ENCODE measurements at places on chromosomes 3 and 15.

DNA sequence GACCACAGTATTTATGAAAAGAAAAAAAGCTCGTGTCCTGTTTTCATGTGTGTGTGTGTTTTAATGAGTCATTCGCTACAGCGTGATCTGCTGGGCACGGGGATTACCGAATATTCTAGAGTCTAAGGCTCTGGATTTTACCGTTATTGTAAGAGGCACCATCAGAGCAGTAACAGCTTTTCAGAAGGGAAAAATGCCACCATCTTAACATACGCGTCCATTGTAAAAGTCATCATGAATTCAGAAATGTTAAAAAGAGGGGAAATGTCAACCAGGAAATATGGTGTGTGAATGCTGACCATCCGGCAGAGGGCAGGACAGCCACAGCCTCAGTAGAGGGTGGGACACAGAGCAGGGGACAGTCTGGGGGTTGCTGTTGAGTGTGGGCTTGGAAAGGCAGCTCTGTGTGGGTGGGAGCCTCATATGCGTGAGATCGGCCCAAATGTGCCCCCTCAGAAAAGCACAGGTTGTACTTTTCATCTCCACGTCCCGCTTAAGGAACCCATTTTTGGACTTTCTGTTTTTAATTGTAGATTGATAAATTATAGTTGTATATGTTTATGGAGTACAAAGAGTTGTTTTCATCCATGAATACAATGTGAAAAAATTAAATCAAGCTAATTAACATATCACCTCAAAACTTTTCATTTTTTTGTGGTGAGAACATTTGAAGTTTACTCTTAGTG is 69.6 kb downstream of the ASB7 start:
- no peak for DNase-seq

GRCh38 chr3:126033765-126034164 is 50.2 kb downstream of the SLC41A3 start:
- DNase-seq = no peak

GRCh38 chr3:87949189-87949878 is 109.5 kb downstream of the CGGBP1 start:
- DNase-seq = no peak

DNA sequence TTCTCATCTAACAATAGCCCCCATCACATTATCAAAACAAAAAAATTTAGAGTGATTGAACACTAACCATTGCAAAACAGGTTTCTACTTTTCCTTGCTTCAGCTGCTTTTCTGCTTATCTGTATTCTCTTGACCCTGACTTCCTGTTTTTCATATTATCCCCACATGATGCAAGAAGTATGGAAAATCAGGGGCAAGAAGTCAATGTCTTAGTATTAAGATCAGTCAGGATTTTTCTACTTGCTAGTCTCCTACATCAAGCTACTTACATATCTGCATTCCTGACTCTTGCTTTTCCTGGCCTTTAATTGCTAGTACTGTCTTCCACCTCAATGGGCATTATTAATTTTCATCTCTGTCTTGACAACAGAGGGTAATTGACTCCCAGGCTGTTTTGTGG is 300.2 kb downstream of the OTOL1 start:
- no peak for DNase-seq

DNA sequence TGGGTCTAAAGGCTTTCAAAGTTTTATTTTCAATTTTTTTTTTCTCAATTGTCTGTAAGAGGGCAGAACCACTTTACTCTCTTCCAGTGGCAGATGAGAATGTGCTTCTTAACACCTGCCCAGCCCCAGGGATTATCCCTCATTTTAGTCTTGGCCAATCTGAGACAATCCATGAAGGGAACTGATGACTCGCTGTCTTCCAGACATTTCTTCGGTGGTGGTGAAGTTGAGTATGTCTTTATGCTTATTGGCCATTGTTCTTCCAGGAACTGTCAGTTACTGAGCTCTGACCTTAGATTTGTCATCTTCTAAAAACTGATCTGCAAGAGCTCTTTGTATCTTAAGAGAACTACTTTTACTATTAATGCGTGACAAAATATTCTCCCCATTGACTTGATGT is 139.5 kb downstream of the TJP1 start:
- DNase-seq = no peak

DNA sequence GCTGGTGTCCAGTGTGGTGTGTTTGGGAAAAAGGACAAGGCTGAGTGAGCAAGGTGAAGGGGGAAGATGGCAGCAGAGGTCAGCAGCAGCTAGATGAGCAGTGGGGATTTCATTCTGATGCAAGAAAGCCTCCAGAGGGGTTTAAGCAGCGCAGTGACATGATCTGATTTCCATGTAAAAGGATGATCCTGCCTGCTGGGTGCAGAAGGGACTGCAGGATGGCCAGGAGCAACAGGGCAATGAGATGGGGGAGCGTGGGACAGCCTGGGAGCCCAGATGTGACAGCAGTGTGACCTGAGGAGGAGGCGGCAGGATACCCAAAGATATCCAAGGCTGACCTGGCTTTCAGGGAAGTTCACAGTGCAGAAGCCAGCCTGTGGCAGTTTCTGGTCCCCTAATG is 6.1 kb downstream of the WNT7A start:
- no peak for DNase-seq

GRCh38 chr3:143562789-143563188 is 285.5 kb downstream of the SLC9A9 start:
- no peak for DNase-seq

DNA sequence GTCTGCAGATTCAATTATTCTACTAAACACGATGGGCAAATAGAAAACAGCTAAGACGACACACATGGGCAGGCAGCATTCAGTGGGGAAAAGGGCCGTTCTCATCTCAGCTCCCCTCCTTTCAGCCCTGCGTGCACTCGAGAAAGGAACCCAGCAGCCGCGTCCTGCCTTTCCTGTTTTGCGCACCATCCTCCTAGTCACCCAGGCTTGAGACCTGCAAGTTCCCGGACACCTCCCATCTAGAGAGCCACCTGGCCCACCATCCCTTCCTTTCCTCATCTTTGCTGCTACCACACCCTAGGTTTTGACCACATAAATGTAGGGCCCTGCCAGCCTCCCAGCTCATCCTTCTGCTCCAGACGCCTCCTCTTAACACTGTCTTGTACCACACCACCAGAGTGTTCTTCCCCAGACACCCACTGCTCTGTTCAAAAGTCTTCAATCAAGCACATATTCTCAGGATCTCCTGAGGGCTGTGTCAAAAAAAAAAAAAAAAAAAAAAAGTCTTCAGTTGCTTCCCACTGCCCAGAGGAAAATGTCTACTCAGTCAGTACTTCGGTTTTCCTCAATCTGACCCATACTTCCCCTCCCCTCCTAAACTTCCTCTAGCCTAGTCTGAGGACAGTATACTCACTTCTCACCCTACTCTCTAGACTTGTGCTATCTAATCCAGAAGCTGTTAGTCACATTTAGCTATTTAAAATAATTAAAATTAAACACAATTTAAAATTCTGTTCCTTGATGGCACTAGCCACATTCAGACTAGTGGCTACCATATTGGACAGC is 182.0 kb downstream of the STT3B start:
- DNase-seq = no peak

GRCh38 chr3:165462636-165463334 is 266.6 kb upstream of the SLITRK3 start:
- DNase-seq = no peak

GRCh38 chr3:132395126-132395525 is 22.2 kb upstream of the DNAJC13 start:
- no peak for DNase-seq

- DNase-seq = no peak
Observed at GRCh38 chr3:59885899-59886400, 836.1 kb upstream of the CFAP20DC start.

Data from gastrocnemius medialis (tissue), 4 donors.